ENCODE measurements at places on chromosomes 4 and X.

DNA sequence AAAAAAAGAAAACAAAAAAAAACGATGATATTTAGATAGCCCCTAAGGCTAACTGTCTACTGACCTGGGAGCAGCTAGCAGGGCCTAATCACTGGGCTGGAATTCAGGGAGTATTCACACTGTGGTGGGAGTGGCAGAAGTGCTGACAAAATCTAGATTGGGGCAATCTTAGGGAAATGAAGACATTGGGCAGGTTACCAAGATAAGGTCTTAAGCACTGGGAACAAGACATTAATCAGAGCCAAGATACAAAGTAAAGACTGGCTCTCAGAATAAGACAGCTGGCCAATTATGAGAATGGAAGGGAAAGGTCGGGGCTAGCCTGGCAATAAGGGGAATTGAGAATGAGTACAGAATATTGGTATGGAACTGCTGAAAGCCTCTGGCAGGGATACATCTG lies 100.2 kb upstream of the GRIA3 start:
- no peak for DNase-seq

GRCh38 chr4:46994007-46994405 lies 625 bp upstream of the GABRA4 start:
- DNase-seq = no peak

GRCh38 chrX:74579597-74580198 lies 34.7 kb downstream of the RLIM start:
- no peak for DNase-seq

DNA sequence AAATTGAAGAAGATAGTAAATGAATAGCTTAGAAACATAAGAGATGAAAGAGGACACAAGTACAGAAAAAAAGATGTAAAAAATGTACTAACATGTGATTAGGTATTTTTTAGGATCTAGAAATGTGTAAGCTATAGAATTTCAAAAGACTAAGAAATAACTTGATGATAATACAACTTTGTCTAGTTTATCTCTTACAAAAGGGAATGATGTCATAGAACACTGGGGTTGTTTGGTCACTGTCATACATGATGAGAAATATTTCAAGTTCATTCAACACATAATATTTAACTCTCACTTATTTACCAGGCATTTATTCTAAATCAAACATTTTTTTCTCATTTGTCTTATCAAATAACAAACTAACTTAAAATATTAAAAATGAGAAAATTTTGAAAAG lies 18.5 kb downstream of the STBD1 start:
- no peak for DNase-seq

GRCh38 chrX:97563531-97564133 lies 679.9 kb downstream of the RPA4 start:
- no peak for DNase-seq

DNA sequence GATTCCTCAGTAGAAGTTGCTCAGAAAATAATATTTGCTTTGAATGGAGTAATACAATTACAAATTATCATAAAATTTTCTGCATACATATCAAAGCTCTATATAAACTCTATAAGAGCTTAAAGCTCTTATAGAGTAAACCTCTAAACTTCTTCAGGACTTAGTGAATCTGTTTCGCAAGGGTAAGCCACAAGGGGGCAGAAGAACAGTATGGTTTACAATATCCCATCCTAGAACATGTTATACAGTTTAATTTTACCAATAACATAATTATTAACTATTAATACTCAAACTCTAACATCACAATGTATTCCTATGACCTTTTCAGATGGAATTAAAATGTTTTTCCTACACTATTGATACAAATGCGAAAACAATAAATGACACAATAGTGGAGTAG lies 33.8 kb upstream of the SPANXN1 start:
- DNase-seq = no peak

GRCh38 chr4:186999686-187000085 lies 276.0 kb upstream of the FAT1 start:
- no peak for DNase-seq

- no peak for DNase-seq
These were observed 9.3 kb downstream of the TMEM165 start for GRCh38 chr4:55405073-55405472.

GRCh38 chr4:149136951-149137620 lies 678.6 kb downstream of the IQCM start:
- no peak for DNase-seq

DNA sequence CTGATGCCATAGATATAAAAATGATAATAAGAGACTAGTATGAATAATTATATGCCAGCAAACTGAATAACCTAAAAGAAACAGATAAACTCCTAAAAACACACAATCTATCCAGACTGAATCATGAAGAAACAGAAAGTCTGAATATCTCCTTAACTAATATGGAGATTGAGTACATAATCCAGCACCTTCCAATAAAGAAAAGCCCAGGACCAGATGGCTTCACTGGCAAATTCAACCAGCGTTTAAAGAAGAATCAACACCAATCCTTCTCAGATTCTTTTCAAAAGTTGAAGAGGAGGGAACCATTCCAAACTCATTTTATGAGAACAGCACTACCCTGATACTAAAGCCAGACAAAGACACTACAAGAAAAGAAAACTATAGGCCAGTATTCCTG lies 26.5 kb upstream of the RNF212 start:
- DNase-seq = no peak

- DNase-seq = no peak
These were observed 363.9 kb downstream of the MID1IP1 start for GRCh38 chrX:39165185-39165584.

GRCh38 chrX:97401154-97401553 lies 517.4 kb downstream of the RPA4 start:
- no peak for DNase-seq

GRCh38 chr4:78441756-78442155 lies 109.8 kb upstream of the ANXA3 start:
- DNase-seq = no peak

GRCh38 chrX:87572901-87573300 lies 55.3 kb downstream of the KLHL4 start:
- DNase-seq = no peak

Measured in activated naive CD4-positive, alpha-beta T cell (primary cell).